ENCODE measurements at places on chromosomes 7 and 10. TPM values are rescaled to one million over a fixed set of nuclear protein-coding genes. Genes with fewer than 3 reads are reported as not detected.

Gene HOXA2
- total RNA-seq: 0.78 TPM

DNA sequence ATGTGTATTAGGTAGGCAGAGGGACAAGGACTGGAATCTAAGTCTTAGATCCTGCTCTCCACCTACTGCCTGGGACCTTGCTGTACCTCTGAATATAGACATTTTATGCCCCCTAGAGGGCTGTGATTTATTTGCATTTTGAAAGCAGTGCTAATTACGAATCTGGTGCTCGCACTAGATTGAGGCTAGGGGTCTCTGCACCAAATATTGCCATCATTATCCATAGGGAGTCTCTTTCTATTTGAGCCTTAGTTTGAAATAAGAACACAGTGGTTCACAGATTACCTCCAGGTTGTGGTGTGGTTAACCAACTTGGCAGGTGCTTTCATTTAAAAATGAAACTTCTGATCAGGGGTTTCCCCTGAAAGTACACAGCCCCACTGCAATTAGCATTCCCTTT, 41.8 kb downstream of the CNNM1 start:
- no peak overlapping the region for H3K4me3 ChIP-seq
- no peaks in the 10 kb centered on the region for H3K27me3 ChIP-seq
- no peaks in the 10 kb centered on the region for H3K4me1 ChIP-seq
- H3K27ac ChIP-seq: no peak overlapping the region
- no peaks in the 10 kb centered on the region for H3K36me3 ChIP-seq

DNA sequence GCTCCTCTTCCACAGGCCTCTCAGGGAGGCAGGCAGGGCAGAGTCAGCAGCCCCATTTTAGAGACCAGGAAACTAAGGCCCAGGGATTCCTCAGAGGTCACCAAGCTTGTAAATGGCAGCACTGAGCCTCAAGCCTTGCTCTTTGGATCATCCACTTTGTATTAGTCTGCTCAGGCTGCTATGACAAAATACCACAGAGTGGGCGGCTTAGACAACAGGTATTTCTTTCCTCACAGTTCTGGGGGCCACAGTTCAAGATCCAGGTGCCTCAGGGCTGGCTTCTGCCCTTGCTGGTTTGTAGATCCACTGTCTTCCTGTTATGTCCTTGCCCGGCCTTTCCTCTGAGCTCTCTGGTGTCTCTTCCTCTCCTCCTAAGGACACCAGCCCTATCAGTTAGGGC, 151.2 kb downstream of the GRK5 start:
- peak overlapping the region; percentile 56 for H3K27ac ChIP-seq
- H3K36me3 ChIP-seq: no peaks in the 10 kb centered on the region
- no peaks in the 10 kb centered on the region for H3K27me3 ChIP-seq
- no peak overlapping the region for H3K4me3 ChIP-seq

- DNase-seq: no peak
- H3K36me3 ChIP-seq: peaks cover 38% of the 10 kb centered on the region
- H3K4me3 ChIP-seq: no peak overlapping the region
- H3K27ac ChIP-seq: peak overlapping the region; percentile 3
- no peaks in the 10 kb centered on the region for H3K27me3 ChIP-seq
Observed at GRCh38 chr10:103177123-103177522, 15.9 kb downstream of the NT5C2 start.

- H3K27me3 ChIP-seq: no peaks in the 10 kb centered on the region
- H3K27ac ChIP-seq: no peak overlapping the region
- H3K36me3 ChIP-seq: no peaks in the 10 kb centered on the region
- no peaks in the 10 kb centered on the region for H3K4me1 ChIP-seq
- no peak for DNase-seq
- no peak overlapping the region for H3K4me3 ChIP-seq
Observed at GRCh38 chr10:128281343-128281742, 155.1 kb upstream of the MKI67 start.

- peaks cover 4% of the 10 kb centered on the region for H3K4me1 ChIP-seq
- DNase-seq: peak; percentile 19
- H3K27me3 ChIP-seq: no peaks in the 10 kb centered on the region
- H3K4me3 ChIP-seq: no peak overlapping the region
- no peak overlapping the region for H3K27ac ChIP-seq
- no peaks in the 10 kb centered on the region for H3K36me3 ChIP-seq
Observed at GRCh38 chr7:33392148-33392547, 262.8 kb downstream of the BBS9 start.

- H3K27ac ChIP-seq: no peak overlapping the region
- H3K4me1 ChIP-seq: no peaks in the 10 kb centered on the region
- no peak overlapping the region for H3K4me3 ChIP-seq
- no peaks in the 10 kb centered on the region for H3K27me3 ChIP-seq
Observed at GRCh38 chr7:156445997-156446761, 194.4 kb upstream of the RNF32 start.

DNA sequence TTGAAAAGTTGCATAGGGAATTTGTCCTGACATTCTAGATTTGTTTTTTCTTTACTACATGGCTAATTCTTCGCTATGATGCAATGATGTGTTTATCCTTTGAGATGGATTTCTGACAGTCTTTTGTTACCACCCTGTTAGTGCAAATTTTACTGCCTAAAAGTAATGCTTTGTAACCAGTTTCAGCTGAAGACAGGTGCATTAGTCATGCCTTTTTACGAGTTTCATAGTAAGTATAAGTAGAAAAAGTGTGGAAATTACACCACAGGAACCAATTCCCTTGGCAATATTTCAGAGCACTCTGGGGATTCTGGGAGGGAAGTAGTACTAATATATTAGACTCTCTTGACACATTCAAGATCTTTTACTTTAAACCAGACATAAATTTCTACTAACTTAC, 257.8 kb upstream of the DKK1 start:
- H3K27me3 ChIP-seq: no peaks in the 10 kb centered on the region
- no peaks in the 10 kb centered on the region for H3K4me1 ChIP-seq
- no peak overlapping the region for H3K4me3 ChIP-seq
- no peak overlapping the region for H3K27ac ChIP-seq
- H3K36me3 ChIP-seq: no peaks in the 10 kb centered on the region

- H3K27me3 ChIP-seq: no peaks in the 10 kb centered on the region
- H3K36me3 ChIP-seq: no peaks in the 10 kb centered on the region
- no peak overlapping the region for H3K4me3 ChIP-seq
- no peak overlapping the region for H3K27ac ChIP-seq
- H3K4me1 ChIP-seq: no peaks in the 10 kb centered on the region
- DNase-seq: no peak
Observed at GRCh38 chr10:26169466-26169865, 47.1 kb upstream of the GAD2 start.

GRCh38 chr10:484441-484924, 205.0 kb downstream of the DIP2C start:
- H3K27me3 ChIP-seq: no peaks in the 10 kb centered on the region
- peak overlapping the region; percentile 34 for H3K4me3 ChIP-seq
- DNase-seq: peak; percentile 67
- H3K4me1 ChIP-seq: peaks cover 15% of the 10 kb centered on the region
- no peaks in the 10 kb centered on the region for H3K36me3 ChIP-seq

GRCh38 chr10:95517536-95518454, 43.4 kb downstream of the SORBS1 start:
- no peak overlapping the region for H3K4me3 ChIP-seq
- H3K4me1 ChIP-seq: no peaks in the 10 kb centered on the region
- H3K27ac ChIP-seq: no peak overlapping the region
- H3K36me3 ChIP-seq: no peaks in the 10 kb centered on the region

DNA sequence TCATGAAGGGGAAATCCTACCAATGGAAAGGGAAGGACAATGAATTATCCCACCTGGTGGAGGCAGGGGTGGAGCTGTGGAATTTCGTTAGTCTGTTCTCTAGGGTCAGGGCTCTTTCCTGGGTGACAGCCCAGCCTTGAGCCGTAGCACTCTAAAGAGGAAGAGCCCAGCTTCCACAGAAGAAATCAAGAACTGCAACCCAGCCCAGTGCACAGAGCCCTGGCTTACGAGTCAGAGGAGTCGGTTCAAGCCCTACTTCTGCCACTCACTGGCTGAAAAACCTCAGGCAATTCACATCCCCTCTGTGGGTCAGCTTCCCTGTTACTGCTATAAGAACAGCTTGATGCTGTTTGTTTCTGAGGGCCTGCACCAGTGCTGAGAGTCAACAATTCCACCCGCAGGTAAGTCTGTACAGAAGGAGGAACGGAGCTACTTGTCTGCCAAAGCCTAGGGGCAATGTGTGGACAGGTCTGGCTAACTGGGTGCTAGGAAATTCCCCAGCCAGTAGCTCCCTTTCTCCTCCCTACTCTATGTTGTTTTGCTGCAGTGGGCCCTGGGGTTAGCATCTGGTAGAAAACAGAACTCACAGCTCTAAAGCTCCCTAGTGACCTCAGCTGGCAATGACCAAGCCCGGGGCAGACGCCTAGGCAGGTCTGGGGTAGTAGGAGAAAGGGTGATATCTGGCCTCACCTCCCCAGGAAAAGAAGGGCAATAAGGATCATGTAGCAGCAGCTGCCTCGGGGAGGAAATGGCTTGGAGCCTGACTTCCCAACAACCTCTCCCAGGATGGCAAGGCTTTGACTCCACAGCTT, 3.3 kb downstream of the AVPI1 start:
- no peak overlapping the region for H3K4me3 ChIP-seq
- no peaks in the 10 kb centered on the region for H3K27me3 ChIP-seq
- H3K27ac ChIP-seq: no peak overlapping the region
- no peak for DNase-seq
- H3K36me3 ChIP-seq: no peaks in the 10 kb centered on the region
- H3K4me1 ChIP-seq: peaks cover 45% of the 10 kb centered on the region

Measured in thyroid gland (tissue), 4 donors.